NCI-H187 (cell line): ENCODE measurements at places on chromosomes 1 and 21.

- DNase-seq = no peak
Observed at GRCh38 chr1:35201631-35202030, 8.7 kb upstream of the SFPQ start.

GRCh38 chr1:170694172-170694926 is 30.4 kb downstream of the PRRX1 start:
- DNase-seq = no peak

- no peak for DNase-seq
Observed at GRCh38 chr21:45889256-45889655, 92.3 kb upstream of the COL6A1 start.

DNA sequence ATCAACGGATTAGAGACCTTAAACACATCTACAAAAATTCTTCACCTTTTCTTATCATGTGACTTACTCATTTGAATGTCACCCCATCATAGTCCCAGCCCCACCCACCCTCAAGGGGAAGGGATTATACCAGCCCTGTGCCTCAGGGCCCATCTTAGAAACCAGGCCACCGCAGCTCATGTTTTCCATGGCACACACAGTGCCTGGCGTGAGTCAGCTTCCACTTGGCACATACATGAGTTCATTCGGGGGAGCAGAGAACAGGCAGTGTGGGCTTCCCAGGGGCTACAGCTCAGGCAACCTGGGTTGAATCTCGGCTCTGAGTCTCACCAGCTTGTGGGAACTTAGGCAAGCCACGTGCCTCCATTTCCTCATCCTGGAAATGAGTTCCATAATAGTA is 310.6 kb downstream of the NPHP4 start:
- no peak for DNase-seq

DNA sequence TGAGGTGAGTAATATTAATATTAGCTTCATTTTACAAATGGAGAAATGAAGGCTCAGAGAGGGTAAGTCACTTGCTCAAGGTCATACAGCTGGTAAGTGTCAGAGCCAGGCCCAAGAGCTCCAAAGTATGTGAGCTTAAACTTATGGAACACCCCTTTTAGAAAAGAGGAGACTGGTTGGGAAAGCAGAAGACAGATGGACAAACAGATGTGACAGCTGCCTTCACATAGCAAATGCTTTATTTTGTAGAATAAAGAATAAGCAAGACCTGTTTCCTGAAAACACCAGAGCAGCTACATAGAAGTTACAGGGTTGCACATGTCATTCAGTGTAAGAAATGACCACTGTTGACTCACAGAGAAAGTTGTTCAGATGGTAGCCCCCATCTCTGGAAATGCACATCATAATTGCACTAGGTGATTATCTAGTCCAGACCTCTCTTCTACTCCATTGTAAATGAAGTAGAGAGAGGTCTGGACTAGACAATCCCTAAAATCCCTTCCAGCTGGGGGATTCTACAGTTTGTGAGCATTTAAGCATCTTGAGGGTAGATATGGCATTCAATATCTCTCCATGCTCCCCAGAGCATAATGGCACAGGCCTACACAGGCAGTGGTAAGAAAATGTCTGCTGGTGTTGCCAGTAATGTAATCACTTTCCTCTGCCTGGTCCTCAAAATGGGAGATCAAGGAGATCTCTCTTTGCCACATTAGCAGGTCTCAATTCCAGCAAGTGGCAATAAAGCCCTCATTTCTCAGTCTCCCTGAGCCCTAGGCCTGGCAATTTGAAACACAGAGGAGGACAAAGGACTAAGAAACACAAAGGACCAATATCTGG is 188.2 kb upstream of the FGGY start:
- no peak for DNase-seq

DNA sequence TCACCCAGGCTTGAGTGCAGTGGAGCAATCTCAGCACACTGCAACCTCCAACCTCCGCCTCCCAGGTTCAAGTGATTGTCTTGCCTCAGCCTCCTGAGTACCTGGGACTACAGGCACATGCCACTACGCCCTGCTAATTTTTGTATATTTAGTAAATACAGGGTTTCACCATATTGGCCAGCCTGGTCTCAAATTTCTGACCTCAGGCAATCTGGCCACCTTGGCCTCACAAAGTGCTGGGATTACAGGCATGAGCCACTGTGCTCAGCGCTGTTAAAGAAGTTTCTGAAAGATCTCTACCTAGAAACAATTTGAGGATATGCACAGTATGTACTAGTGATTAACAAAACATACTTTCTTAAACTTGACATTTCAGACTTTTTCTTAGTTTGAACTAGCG is 182.6 kb upstream of the ESRRG start:
- DNase-seq = no peak

DNA sequence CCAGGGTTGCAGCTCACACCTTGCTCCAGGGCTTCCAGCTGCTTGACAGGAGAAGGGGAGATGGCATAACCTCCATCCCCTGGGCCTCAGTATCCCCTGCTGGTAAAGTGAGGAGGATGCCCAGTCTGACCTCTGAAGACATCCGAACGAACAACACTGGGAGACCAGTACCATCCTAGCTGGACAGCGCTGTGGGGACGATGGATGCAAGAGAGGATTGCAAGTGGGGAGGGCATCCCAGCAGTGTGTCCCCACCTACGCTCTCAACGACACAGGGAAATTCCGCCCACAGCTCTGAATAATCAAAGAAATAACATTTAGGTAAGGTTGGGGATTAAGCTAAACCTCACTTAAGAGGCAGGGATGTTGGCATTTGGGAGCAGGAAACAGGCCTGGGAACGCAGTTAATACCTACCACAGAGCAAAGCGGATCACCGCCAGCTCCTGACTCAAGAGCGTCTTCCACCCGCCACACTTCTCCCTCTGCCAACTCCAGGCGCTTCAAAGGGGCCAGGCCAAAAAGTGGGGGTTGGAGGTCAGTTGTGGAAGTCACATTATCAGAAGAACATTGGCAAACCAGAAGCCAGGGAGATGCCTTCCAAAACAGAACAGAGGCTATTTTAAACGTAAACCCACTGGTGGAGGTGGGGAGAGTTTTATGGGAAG is 47.6 kb downstream of the SSBP3 start:
- DNase-seq = no peak

DNA sequence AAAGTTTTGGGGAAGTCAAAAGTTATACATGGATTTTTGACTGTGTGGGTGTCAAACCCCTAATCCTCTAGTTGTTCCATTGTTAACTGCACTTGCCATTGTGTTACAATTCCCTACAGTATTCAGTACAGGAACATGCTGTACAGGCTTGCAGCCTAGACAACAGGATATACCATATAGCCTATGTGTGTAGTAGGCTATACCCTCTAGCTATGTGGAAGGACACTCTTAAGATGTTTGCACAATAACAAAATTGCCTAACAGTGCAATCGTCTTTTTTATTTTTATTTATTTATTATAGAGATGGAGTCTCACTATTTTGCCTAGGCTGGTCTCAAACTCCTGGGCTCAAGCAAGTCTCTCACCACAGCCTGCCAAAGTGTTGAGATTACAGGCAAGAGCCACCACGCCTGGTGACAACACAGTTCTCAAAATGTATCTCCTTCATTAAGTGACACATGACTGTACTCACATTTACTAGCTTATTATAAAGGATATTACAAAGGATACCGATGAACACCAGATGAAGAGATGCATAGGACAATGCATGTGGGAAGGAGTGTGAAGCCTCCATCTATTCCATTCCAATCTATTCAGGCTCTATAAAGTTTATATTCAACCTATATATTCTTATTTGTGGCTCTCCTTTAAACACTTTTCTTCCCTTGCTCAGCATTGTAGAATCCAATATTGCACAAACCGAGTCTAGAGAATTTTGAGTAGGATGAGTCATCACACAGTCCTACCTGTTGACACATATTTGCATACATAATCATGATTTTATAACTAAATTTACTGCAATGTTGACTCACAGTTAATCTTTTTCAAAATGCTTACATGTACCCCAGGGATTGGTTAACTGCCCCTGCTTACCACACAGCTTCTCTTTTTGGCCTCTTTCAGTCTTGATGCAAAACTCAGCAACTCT is 28.4 kb upstream of the CEP350 start:
- DNase-seq = no peak

DNA sequence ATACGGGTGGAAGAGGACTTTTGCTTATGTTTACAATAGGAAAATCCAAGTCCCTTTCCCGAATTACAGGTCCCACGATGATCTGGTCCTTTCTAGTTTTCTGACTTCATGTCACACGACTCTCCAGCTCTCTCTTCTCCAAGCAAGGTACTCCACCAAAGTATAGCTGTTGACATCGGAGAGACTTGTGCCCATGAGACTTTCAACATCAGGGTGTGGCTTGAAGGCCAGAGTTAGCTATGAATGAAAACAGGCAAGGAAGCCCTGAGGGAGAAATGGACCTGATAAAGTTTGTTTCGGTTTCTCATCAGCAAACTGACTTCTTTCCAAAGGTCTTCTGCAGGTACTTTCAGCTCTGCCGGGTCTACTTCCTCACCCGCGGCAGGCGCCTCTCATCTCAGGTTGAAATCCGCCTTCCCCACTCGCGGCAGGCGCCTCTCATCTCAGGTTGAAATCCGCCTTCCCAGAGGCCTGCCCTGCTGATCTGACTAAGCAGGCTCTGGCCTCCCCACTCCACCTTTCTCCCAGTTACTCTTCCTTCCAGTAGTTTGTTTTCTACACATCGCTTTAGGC is 2.1 kb upstream of the PER3 start:
- no peak for DNase-seq
